Hematopoietic multipotent progenitor cell treated with erythropoietin and hydrocortisone succinate and interleukin-3 and kit ligand, for 6 days (in vitro differentiated cells): ENCODE measurements at places on chromosomes 1 and 21.
A peak's percentile ranks its signal among the peaks of the same experiment; 100 is the strongest.

GRCh38 chr1:1398677-1399186, 403 bp downstream of the CCNL2 start:
- no peak for DNase-seq

DNA sequence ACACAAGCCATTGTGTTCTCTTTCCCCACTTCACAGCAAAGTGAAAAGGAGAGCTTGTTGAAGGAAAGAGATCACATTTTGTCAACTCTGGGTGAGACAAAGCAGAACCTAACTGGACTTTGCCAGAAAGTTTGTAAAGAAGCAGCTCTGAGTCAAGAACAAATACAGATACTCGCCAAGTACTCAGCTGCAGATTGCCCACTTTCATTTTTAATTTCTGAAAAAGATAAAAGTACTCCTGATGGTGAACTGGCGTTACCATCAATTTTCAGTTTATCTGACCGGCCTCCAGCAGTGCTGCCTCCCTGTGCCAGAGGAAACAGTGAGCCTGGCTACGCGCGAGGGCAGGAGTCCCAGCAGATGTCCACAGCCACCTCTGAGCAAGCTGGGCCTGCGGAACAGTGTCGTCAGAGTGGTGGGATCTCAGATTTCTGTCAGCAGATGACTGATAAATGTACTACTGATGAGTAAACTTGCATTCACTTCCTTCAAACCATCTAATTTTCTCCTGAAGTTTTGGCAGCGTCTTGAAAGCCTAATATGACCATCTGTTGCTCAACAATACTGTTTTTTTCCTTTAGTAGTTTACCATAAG, 43.7 kb downstream of the BACH1 start:
- DNase-seq: peak; percentile 32

DNA sequence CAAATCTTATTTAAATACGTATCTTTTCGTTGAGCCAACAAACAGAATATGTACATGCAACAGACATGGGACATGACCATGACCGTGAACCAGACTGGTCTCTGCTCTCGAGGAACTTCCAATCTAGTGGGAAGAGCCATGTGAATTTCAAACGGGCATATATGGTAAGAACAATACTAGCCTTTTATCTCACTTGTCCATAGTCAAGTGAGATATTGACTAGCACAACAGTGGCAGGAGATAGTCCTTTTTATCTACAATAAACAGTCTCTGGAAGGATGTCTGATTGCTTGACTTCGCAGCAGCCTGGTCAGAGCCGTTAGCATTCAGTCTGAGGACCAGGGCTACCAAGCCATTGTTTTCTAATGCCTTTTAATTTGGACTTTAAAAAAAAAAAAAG, 12.6 kb upstream of the PLA2G2C start:
- DNase-seq: peak; percentile 89

DNA sequence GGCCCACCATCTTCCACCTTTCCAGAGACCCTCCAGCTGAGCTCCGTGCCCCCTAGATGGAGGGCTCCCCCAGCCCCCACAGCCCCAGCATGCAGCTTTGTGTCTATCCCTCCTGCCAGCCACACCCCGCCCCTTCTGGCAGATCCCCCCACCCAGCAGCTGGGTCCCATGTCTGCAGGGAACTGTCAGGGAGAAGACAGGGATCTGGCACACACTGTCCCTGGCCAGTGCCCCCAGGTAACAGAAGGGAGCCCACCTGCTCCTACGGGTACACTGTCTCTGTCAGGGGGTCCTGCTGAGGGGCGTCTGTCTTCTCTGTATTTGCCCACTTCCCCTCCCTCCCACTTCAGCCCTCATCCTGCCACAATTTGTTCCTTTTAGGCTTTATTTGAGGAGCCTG, 11.2 kb upstream of the KIF21B start:
- no peak for DNase-seq

DNA sequence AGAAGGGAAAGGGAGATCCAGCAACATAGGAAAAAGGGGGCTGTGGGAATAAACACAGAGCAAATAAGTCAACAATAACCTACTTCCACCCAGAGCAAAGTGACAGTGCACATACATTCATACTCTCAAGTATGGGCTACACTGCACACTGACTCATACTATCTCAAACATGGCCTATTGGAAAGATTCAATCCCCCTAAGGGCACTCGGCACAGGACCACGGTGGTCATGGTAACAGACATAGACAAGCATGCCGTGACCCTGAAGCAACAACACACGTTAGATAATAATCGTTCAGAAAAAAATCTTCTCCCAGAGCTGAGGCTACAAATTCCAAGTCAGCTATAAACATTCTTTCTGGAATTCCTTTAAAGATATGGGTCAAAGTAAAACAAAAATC, 16.8 kb upstream of the JAK1 start:
- no peak for DNase-seq

DNA sequence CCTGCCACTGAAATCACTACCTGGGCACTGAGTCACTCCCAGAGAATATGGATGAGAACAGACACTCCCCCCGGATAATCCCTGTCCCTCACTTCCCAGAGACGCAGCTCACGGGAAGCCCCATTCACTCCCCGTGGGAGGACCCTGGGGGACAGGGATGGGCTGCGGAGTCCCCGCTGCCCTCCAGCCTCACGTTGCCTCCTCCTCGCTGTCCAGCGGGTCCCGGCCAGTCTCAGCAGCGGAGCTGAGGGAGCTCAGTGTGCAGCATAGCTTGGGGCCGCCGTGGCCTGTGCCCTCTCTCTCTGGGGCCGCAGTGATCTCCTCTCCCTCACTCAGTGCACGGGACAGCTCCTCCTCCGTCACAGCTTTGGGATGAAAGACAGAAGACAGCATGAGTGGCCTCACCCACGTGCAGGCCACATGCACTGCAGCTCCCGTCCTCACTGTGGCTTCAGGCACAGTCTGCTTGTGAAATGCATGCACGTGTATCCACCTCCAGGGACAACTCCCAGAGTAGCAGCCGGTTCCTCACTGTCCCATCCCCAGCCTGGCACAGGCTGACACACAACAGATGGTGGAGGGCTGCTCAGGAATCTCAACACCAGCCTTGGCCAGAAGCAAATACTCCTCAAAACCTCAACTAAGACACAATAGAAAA, 7.4 kb downstream of the CFAP410 start:
- no peak for DNase-seq

GRCh38 chr1:162678439-162678838, 46.2 kb downstream of the DDR2 start:
- DNase-seq: no peak

- peak; percentile 76 for DNase-seq
Observed at GRCh38 chr21:42833439-42833815, 45.9 kb downstream of the WDR4 start.
